ENCODE measurements at places on chromosomes 5 and 9.

DNA sequence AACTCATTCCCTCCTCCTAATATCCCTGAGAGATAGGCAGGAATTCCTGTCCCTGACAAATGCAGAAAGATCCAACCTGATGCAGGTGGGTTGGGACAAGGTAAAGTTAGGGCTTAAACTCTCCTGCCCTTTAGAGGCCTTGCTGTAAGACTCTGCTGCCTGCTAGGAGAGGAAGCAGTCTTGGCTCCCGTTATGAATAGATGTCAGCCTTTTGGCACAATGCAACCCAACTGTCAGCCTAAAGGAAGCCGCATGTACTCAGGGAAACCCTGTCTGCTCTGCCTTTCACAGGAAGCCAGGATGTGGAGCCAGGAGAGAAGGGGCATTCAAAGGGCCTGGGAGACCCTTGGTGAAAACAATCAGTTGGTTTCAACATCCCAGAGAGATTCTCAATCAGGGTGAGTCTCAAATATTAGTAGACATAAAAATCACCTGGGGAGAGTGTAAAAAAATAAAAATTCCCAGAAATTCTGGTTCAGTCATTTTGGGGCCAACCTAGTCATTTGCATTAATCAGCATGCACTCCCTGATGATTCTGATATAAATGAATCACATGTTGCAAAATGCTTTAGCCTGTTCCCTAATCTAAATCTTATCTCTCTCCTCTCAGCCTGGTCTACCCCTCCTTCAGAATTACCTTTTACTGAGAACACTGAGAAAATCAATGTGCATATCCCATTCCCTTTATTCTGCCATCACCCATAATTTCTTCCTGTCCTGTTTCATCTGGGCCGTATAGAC lies 136.2 kb upstream of the TRIM32 start:
- no peaks in the 10 kb centered on the region for H3K4me1 ChIP-seq
- no peaks in the 10 kb centered on the region for H3K36me3 ChIP-seq
- H3K27me3 ChIP-seq: no peaks in the 10 kb centered on the region
- DNase-seq: no peak
- H3K4me3 ChIP-seq: no peak overlapping the region

- no peaks in the 10 kb centered on the region for H3K36me3 ChIP-seq
- H3K27me3 ChIP-seq: no peaks in the 10 kb centered on the region
- no peak overlapping the region for H3K27ac ChIP-seq
Measured at GRCh38 chr5:127834554-127834953, 131.4 kb downstream of the CCDC192 start.

GRCh38 chr9:33408087-33408486 lies 5.7 kb upstream of the AQP7 start:
- H3K36me3 ChIP-seq: no peaks in the 10 kb centered on the region
- no peaks in the 10 kb centered on the region for H3K4me1 ChIP-seq
- no peak for DNase-seq
- no peak overlapping the region for H3K4me3 ChIP-seq
- no peak overlapping the region for H3K27ac ChIP-seq

- DNase-seq: no peak
- H3K36me3 ChIP-seq: no peaks in the 10 kb centered on the region
- no peak overlapping the region for H3K27ac ChIP-seq
- H3K4me3 ChIP-seq: no peak overlapping the region
Measured at GRCh38 chr9:78928625-78929405, 631.9 kb downstream of the PSAT1 start.

DNA sequence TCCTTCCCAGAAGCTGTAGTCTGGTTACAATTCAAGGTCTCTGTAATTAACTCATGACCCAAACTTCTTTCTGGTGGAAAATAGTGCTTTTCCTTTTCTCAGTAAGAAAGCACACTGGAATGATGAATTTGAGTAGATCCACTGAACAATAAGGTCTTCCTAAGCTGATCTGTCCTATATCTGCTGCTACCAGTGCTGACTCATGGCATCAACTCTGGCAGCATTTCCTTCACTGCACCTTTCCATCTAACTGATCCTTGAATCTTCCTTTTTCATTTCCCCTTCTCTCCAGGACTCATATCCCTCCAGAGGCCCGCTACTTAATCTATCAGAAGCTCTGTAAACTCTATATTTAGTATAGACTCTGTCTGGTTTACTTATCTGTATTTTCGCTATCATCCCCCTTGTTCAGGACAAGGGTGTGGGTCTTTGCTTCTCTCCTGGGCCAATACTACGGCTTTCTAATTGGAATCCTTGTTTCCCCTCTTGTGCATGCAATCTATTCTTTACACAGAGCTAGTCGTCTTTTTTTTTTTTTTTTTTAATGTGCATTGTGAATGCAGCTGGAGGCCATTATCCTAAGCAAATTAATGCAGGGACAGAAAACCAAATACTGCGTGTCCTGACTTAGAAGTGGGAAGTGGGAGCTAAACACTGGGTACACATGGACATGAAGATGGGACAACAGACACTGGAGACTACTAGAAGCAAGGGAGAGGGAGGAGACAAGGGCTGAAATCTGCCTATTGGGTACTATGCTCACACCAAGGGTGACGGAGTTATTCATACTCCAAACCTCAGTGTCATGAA lies 192.2 kb upstream of the RPS23 start:
- no peak overlapping the region for H3K4me3 ChIP-seq
- H3K36me3 ChIP-seq: no peaks in the 10 kb centered on the region
- H3K27ac ChIP-seq: no peak overlapping the region

DNA sequence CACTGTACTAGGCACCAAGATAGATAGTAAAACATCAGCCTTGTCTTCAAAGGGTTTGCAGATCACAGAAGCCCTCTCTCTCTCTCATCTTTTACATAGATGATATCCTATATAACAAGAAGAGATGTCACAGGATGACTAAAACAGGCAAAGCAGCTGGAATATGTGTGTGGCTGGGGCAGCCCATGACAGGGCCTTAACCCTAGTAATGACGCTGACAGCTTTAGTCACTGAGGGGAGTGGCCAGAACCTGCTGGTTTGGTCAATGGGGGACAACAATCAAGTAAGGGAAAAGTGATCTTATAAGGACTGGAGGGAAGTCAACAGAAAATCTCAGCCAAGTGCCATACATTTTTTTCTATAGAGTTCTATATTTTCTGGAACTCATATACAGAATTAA lies 41.9 kb upstream of the RIC1 start:
- H3K4me3 ChIP-seq: no peak overlapping the region
- no peak for DNase-seq
- H3K36me3 ChIP-seq: no peaks in the 10 kb centered on the region
- H3K27me3 ChIP-seq: no peaks in the 10 kb centered on the region

DNA sequence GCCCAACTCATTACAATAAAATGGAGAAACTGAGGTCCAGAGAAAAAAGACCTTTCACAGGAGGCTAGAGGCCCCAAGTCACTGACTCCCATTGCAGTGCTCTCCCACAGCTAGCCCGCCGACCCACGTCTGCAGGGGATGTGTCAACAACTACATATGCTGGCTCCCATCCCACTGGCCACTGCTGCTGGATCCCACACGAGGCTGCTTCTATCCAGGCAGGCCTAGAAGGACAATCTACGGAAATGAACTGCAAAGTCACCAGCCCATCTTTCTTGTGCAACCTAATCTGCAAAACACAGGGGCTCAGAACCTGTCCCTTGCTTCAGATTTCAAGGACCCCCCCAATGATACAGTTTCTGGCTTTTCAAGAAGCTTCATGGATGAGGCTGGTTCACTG lies 24.0 kb downstream of the RAPGEF1 start:
- H3K27me3 ChIP-seq: no peaks in the 10 kb centered on the region
- H3K4me3 ChIP-seq: no peak overlapping the region
- peaks cover 22% of the 10 kb centered on the region for H3K36me3 ChIP-seq

- H3K4me3 ChIP-seq: no peak overlapping the region
- H3K27me3 ChIP-seq: peaks cover 5% of the 10 kb centered on the region
Measured at GRCh38 chr5:172623313-172623980, 17.6 kb upstream of the NEURL1B start.

DNA sequence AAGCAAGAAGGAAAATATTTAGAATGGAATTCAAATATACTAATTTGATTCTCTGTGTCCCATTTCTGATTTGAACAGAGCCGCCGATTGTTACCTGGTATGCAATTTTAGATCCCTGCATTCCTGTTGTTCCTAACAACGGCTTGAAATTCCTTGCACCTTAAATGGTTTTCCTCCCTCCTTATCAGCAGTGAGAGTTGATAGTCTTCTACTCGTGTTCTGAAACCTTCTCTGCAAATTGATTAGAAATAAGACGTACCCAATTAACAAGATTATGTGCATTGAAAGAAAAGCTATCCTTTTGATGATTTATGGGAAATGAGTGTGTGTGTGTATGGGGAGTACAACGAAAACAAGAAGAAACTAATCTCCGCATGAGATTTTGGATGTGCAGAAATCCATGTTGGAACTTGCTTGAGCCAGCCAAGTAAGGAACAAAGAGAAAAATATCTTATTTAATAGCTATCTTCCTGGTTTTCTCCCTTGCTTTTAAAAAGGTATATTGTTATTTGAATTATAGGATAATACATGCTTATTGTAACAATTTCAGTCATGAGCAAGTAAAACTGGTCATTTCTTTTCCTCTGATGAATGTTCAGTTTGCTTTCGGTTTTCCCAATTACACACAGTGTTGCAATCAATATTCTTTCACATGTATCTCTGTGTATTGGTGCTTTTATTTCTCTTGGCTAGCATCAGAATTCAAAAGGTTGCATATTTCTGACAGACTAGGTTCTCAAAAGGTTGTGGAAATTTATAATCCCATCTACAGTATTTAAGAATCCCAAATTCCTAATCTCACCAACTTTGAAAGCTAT lies 211.1 kb upstream of the ACTBL2 start:
- H3K36me3 ChIP-seq: no peaks in the 10 kb centered on the region
- no peak for DNase-seq
- no peak overlapping the region for H3K27ac ChIP-seq
- H3K27me3 ChIP-seq: no peaks in the 10 kb centered on the region
- no peaks in the 10 kb centered on the region for H3K4me1 ChIP-seq

GRCh38 chr5:110651507-110651906 lies 75.0 kb downstream of the TMEM232 start:
- no peak overlapping the region for H3K4me3 ChIP-seq
- H3K4me1 ChIP-seq: no peaks in the 10 kb centered on the region
- DNase-seq: no peak
- H3K27me3 ChIP-seq: no peaks in the 10 kb centered on the region

DNA sequence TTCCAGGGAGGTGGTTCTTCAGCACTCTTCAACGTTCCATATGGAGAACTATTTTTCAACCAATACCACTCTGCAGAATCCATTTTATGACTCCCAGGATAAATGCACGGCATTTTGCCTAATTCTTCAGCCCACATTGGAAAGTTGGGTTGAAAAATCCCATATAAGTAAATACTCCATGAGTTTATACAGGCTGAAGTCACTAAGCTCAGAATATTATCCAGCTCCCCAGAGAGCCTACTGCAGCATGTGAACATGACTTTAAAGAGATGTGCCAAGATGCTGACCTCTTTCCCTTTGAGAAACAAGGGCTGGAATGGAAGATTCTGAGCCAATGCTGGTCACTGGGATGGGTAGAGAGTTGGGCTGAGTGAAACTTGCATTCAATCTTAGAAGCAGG lies 111.9 kb upstream of the SLIT3 start:
- no peak for DNase-seq
- H3K27ac ChIP-seq: no peak overlapping the region
- no peaks in the 10 kb centered on the region for H3K36me3 ChIP-seq
- H3K4me3 ChIP-seq: no peak overlapping the region
- H3K4me1 ChIP-seq: no peaks in the 10 kb centered on the region

GRCh38 chr9:131707733-131708157 lies 32.1 kb downstream of the RAPGEF1 start:
- no peak overlapping the region for H3K27ac ChIP-seq
- H3K4me1 ChIP-seq: peaks cover 13% of the 10 kb centered on the region
- H3K36me3 ChIP-seq: no peaks in the 10 kb centered on the region
- H3K27me3 ChIP-seq: no peaks in the 10 kb centered on the region
- no peak for DNase-seq

GRCh38 chr5:64939772-64940510 lies 171.2 kb downstream of the CWC27 start:
- no peak overlapping the region for H3K27ac ChIP-seq
- no peak for DNase-seq
- no peaks in the 10 kb centered on the region for H3K4me1 ChIP-seq
- no peak overlapping the region for H3K4me3 ChIP-seq
- no peaks in the 10 kb centered on the region for H3K27me3 ChIP-seq
- H3K36me3 ChIP-seq: no peaks in the 10 kb centered on the region

DNA sequence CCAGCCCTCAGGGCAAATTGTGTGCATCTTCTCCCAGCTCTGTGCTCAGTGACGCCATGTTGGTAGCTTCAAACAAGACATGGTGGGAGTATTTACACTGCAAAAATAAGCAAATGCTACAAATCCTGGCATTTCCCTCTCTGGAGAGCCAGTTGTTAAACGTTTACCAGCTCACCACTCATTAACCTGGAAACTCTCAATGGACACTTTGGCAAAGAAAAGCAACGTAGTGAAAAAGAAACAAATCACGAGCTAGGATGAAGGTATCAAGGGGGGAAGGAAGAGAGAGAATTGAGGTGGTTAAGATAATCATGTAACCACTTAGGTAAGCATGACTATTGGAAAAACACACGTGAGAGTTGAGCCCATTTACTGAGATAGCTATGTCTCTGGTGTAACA lies 72.5 kb downstream of the MRPS30 start:
- H3K4me1 ChIP-seq: no peaks in the 10 kb centered on the region
- no peaks in the 10 kb centered on the region for H3K27me3 ChIP-seq
- H3K36me3 ChIP-seq: no peaks in the 10 kb centered on the region
- H3K4me3 ChIP-seq: no peak overlapping the region
- no peak overlapping the region for H3K27ac ChIP-seq

DNA sequence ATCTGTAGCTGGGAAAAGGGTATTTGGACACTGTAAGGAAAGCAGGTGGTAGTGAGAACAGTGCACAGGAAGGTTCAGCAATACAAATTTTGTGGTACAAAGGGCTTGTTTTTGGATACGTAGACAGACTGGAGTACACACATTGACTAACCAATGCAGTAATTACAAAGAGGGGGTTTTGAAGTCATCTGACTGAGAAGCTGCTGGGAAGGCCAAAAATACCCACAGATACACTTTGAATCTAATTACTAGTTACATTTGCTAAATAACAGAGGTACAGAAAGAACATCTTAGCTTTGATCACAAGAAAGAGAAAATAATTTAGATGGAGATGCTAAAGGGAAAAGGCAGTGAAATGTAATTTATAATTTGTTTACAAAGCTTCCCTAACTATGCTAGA lies 45.9 kb downstream of the PKD2L2 start:
- no peak overlapping the region for H3K4me3 ChIP-seq
- no peaks in the 10 kb centered on the region for H3K27me3 ChIP-seq
- H3K36me3 ChIP-seq: peaks cover 27% of the 10 kb centered on the region
- no peak overlapping the region for H3K27ac ChIP-seq

- H3K4me3 ChIP-seq: no peak overlapping the region
- no peak overlapping the region for H3K27ac ChIP-seq
- peaks cover 56% of the 10 kb centered on the region for H3K36me3 ChIP-seq
- no peaks in the 10 kb centered on the region for H3K27me3 ChIP-seq
Measured at GRCh38 chr5:149496166-149496565, 55.1 kb downstream of the CSNK1A1 start.

- DNase-seq: no peak
- H3K36me3 ChIP-seq: no peaks in the 10 kb centered on the region
- no peaks in the 10 kb centered on the region for H3K27me3 ChIP-seq
- no peak overlapping the region for H3K27ac ChIP-seq
- H3K4me1 ChIP-seq: no peaks in the 10 kb centered on the region
Measured at GRCh38 chr9:132006677-132007370, 72.8 kb downstream of the MED27 start.
